Common myeloid progenitor, CD34-positive (primary cell): ENCODE measurements at places on chromosomes 5 and 9.
A peak's percentile ranks its signal among the peaks of the same experiment; 100 is the strongest.

DNA sequence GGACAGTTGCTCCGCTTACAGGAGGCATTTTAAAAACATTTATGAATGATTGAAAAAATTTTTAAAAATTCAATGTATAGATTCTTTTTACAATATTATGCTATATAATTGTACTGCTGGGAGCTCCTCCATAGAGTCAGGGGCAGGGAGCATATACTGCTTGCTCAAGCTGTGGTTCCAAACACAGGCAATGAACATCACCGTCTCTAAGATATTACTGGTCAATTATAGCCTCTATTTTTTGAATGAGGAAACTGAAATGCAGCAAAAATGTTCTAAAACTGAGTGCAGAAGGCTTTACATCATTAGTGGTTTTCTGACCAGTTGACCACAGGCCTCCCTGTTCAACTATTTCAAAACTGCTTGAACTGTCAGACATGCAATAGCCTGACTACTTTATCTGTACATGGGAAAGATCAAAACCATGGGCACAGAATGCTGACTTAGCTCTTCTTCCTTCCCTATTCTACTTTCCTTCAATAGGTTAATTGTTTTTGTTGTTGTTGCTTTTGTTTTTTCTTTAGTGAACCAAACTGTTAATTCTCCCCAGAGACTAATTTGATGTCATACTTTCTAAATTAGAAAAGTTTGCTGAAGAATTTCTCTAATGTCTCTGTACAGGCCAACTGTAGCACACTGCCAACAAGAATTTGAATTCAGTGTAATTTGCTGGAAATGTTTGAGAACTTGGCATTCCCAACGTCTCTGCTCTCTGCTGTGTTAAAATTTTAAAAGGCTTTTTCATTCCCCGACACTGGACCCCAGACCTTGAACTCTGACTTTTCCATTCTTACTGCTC, 107.6 kb upstream of the MPDZ start:
- no peak for DNase-seq

DNA sequence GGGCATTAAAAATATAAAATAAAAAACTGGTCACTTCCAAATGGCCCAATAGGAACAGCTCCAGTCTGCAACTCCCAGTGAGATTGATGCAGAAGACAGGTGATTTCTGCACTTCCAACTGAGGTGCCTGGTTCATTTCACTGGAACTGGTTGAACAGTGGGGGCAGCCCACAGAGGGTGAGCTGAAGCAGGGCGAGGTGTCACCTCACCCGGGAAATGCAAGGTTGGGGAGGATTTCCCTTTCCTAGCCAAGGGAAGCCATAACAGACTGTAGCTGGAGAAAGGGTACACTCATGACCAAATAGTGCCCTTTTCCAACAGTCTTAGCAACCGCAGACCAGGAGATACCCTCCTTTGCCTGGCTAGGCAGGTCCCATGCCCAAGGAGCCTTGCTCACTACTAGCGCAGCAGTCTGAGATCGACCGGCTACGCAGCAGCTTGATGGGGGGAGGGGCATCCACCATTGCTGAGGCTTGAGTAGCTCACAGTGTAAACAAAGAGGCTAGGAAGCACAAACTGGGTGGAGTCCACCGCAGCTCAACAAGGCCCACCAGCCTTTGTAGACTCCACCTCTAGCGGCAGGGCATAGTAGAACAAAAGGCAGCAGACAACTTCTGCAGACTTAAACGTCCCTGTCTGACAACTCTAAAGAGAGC, 12.7 kb downstream of the RLN1 start:
- DNase-seq = no peak

- no peak for DNase-seq
These were observed 488.6 kb upstream of the SGCD start for GRCh38 chr5:155838394-155838793.

DNA sequence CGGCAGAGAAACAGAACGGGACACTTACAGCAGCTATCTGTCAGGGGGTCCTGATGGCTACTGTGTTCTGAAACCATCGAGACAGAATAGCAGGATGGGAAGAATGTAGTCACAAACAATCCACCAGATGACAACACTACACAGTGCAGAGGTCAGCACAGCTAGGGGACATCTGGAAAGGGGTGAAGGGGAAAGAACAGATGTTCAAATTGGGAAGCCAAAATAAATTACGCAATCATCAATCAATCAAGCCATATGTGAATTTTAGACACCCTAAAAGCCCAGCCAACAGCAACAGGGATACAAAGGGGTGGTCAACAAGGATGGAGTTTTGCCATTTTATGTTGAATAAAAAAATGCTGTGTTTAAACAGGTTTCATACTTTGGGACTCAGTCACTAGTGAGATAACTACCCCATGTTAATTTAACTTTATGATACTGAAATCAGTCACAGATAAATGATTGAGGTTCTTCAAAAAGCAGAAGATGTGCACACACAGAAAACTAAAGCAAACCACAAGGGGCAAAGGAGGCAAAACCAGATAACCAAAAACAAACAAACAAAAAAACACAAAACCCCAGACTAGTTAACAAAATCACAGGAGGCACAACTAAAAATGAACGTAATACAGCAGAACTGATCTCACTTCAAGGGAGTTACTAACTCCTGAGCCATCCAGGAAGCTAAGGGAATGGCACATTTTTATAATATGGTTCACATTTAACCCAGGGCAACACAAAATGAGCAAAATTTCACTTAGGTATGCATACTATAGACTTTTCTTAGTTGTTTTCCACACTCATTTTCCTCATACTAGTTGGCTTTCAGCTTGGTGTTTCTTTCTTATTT, 65.9 kb downstream of the HABP4 start:
- DNase-seq = no peak

DNA sequence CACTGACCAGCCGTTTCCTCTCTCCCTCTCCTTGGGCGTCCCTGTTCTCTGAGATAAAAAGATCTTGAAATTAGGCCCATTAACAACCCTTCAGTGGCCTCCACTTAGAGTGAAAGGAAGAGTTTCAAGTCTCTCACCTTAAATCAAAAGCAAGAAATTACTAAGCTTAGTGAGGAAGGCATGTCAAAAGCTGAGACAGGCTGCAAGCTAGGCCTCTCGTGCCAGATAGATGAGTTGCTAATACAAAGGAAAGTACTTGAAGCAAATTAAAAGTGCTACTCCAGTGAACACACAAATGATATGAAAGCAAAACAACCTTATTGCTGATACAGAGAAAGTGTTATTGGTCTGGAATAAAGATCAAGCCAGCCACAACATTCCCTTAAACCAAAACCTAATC, 331.3 kb upstream of the SEMA6A start:
- no peak for DNase-seq

DNA sequence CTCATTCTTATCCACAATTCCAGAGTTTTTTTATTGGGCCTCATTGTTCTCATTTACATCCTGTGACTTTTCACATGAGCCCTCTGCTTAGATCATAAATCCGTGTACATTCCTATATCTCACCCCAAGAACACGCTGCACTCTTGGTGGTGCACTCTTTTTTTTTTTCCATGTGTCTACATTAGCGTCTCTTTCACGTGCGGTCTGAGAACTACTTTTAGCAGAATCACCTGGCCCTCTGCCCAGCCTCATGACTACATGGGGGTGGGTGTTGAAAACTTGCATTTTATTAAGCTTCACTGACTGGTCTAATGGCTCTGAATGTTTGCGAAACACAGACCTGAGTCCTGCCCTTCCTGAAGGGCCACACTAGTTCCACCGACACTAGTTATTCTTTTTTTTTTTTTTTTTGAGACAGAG, 18.6 kb downstream of the C9orf57 start:
- peak; percentile 52 for DNase-seq

DNA sequence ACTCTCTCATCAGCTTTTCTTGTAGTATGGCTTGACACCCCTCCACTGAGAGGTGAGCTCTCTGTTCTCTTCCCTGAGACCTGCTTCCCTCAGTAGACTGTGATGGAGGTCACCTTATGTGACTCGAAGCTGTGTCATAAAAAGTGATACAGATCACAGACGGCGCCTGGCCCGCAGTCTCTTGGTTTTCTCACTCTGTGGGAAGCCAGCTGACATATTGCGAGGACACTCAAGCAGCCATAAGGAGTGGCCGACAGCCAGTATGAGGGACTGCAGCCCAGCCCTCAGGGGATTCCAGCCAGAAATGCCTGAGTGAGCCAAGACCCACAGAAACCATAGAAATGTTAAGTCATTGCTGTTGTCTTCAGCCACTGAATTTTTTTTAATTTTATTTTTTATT, 38.0 kb downstream of the GADD45G start:
- no peak for DNase-seq

DNA sequence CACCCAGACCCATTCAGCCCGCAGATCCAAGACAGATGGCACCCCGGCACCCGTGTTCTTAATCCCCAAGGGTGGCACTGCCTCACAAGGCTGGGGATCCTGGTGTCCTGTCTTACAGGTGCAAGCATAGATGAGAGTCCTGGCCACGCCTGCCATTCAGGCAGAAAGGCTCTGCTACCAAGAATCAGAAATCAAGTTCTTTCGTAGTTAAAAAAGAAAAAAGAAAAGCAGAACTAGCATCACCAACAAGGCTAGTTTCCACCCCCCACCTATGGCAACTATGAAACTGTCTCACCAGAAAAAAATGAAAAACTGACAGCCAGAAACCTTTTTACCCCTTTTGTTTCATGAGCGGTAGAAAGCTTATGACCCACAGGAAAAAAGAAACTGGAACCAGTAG, 170.4 kb downstream of the SYK start:
- no peak for DNase-seq

DNA sequence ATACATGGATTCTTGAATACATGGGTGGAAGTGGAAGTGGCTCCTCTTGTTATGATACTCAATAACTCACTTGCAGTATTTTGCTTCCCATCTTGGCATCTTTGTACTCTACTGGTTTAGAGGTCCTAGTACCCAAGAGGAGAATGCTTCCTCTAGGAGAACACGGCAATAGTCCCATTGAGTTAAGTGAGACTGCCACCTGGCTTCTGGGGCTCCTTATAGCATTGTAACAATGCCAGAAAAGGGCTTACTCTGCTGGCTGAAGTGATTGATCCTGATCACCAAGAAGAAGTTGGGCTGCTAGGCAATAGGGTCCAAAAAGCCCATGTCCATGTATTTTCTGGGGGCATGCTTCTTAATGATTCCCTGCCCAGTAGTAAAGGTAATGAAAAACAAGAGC, 627.6 kb upstream of the SGCD start:
- DNase-seq = no peak

DNA sequence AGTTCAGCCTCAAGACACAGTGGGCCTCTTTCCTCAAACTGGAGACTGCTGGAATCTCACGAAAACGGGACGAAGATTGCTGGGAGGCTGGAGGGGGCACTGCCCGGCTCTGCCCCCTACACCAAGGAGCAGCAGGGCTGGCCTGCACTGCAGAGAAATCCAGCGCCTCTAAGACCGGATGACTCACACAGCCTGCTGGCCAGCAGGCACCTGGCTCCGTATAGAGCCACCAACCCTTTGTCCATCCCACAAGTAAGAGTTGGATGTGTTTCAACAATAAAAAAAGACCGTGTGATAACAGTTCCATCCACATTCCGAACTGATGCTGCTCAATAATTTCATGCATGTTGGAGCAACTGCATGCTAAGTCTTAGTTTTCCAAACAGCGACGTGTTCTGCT, 11.5 kb downstream of the CCDC127 start:
- DNase-seq = no peak
